NCI-H187 (cell line): ENCODE measurements at places on chromosomes 16 and 17.

- DNase-seq, result peak; percentile 17
Observed at GRCh38 chr17:43766413-43767052, 7.9 kb upstream of the SOST start.

GRCh38 chr17:20095336-20096080 lies 86.3 kb downstream of the SPECC1 start:
- no peak for DNase-seq

- DNase-seq, result no peak
Observed at GRCh38 chr17:75819116-75819515, 25.1 kb downstream of the UNC13D start.

DNA sequence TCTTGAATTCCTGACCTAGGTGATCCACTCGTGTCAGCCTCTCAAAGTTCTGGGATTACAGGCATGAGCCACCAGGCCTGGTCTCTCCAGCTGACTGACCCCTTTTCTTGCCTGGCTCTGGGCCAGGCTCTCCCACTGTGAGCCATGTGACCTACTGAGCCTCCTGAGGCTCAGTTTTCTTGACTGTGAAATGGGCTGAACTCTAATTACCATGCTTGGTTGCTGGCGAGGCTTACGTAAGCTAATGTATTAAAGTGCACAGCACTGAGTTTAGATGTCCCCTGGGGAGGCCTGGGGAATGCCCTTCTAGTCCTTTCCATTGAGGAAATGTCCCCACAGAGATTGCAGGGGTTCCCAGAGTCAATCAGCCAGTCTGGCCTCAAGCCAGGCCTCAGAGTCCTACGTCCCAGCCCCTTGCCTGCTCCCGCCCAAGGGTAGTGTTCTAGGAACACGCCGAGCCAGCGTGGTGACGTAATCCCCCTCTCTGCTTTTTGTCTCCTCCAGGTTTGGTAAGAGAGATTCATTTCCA lies 45.8 kb upstream of the LGALS9 start:
- DNase-seq, result no peak

- DNase-seq, result no peak
Observed at GRCh38 chr17:43701318-43701743, 39.6 kb upstream of the MEOX1 start.
